Articular chondrocyte of knee joint (primary cell): ENCODE measurements at places on chromosomes 16 and 17. TPM values are rescaled to one million over a fixed set of nuclear protein-coding genes. Genes with fewer than 3 reads are reported as not detected.

Gene ITGAD
- total RNA-seq: not detected in 2 replicates

Gene POLR3K
- total RNA-seq: 1.8 and 2.1 TPM in 2 replicates

Gene KRTAP3-2
- not detected in 2 replicates for total RNA-seq

Gene BIRC5
- total RNA-seq: 30.7 and 31.8 TPM in 2 replicates

Gene NPW
- 0.39 and 0.65 TPM in 2 replicates for total RNA-seq

Gene SCGB1C2
- total RNA-seq: not detected in 2 replicates

Gene BRIP1
- 6.3 and 9.5 TPM in 2 replicates for total RNA-seq

Gene TEKT1
- not detected in 2 replicates for total RNA-seq

Gene CSH2
- total RNA-seq: not detected in 2 replicates

Gene SSTR5
- total RNA-seq: 0.26 and 0.32 TPM in 2 replicates

Gene AANAT
- total RNA-seq: not detected in 2 replicates

Gene METTL23
- total RNA-seq: 18.7 and 20.1 TPM in 2 replicates

Gene RNF157
- total RNA-seq: 0.26 and 0.76 TPM in 2 replicates

Gene PRR11
- 72.1 and 254 TPM in 2 replicates for total RNA-seq

Gene GPR179
- total RNA-seq: under 0.01 TPM in 2 replicates

Gene ZNF597
- total RNA-seq: 3.1 and 3.8 TPM in 2 replicates

Gene ABI3
- 0.22 TPM in 1 of 2 replicates, not detected in the other for total RNA-seq

Gene NLRC3
- 0.11 TPM in 1 of 2 replicates, not detected in the other for total RNA-seq

Gene GRAP
- total RNA-seq: under 0.01 TPM in 1 of 2 replicates, not detected in the other

Gene TVP23A
- under 0.01 and 0.11 TPM in 2 replicates for total RNA-seq

Gene LITAFD
- total RNA-seq: not detected in 2 replicates

Gene CCNF
- 9.9 and 11.9 TPM in 2 replicates for total RNA-seq

Gene MYOCD
- 2.9 and 7.7 TPM in 2 replicates for total RNA-seq

Gene FN3K
- 2.4 and 3.1 TPM in 2 replicates for total RNA-seq

Gene PDPR
- total RNA-seq: 22.9 and 28.2 TPM in 2 replicates

Gene ZP2
- total RNA-seq: not detected in 2 replicates

Gene CACNG1
- not detected in 2 replicates for total RNA-seq

Gene RGS9
- total RNA-seq: 0.78 and 1.6 TPM in 2 replicates

Gene SP2
- 2.2 and 2.6 TPM in 2 replicates for total RNA-seq

Gene ALOX15B
- total RNA-seq: under 0.01 and 0.32 TPM in 2 replicates

Gene WDR59
- 21.6 and 27.0 TPM in 2 replicates for total RNA-seq

Gene TBX4
- 18.2 and 26.7 TPM in 2 replicates for total RNA-seq

Gene SHISA9
- under 0.01 and 0.11 TPM in 2 replicates for total RNA-seq

Gene TBC1D3C
- total RNA-seq: 0.32 TPM in 1 of 2 replicates, not detected in the other

Gene BICDL2
- 0.11 TPM in 1 of 2 replicates, not detected in the other for total RNA-seq

Gene DHRS7C
- not detected in 2 replicates for total RNA-seq

Gene VTN
- 0.22 and 0.65 TPM in 2 replicates for total RNA-seq

Gene WNK4
- total RNA-seq: under 0.01 TPM in 1 of 2 replicates, not detected in the other

Gene KRT9
- not detected in 2 replicates for total RNA-seq

Gene IRF8
- not detected in 2 replicates for total RNA-seq

Gene CDK5R1
- total RNA-seq: 0.52 and 0.54 TPM in 2 replicates
